A673 (cell line): ENCODE measurements at places on chromosomes 7 and 10.

DNA sequence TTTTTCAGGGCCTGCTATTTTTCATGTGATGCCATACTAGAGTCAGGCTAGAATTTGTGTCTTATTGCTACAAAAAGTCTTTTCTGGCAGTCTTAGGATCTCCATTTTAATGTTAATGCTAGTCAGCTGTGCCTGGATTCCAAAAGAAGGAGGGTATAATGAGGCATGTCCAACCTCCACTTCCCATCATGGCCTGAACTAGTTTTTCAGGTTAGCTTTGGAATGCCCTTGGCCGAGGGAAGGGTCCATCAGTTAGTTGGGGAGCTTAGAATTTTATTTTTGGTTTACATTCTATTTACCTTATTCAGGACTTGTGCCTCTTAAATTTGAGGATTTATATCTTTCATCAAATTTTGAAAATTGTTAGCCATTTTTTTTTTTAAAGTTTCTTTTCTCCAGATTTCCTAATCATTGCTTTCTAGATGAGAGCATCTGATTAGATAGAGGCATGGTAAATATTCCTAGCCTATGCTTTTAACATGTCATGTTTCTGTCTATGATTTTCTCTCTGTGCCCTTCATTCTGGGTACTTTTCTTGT, 6.5 kb upstream of the ZNF777 start:
- DNase-seq = no peak

- DNase-seq = no peak
Observed at GRCh38 chr10:102678842-102679289, 34.6 kb downstream of the TRIM8 start.

DNA sequence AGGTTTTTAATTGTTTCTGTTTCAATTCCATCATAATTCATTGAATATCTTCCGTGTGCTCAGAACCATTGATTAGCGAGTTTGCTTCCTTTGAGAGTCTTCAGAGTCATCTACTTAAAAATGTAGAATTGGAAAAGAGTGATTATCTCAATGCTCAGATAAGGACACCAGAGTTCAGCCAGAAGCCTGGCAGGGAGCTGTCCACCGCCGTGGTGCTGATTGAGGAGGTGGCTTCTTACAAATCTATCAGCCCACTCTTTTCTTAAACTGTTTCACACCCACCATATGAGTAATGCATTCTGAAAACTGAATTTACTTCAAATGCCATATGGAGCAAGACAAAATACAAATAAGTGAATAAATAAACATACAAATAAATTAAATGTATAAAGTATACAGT, 79.3 kb downstream of the INSYN2A start:
- peak; percentile 66 for DNase-seq

DNA sequence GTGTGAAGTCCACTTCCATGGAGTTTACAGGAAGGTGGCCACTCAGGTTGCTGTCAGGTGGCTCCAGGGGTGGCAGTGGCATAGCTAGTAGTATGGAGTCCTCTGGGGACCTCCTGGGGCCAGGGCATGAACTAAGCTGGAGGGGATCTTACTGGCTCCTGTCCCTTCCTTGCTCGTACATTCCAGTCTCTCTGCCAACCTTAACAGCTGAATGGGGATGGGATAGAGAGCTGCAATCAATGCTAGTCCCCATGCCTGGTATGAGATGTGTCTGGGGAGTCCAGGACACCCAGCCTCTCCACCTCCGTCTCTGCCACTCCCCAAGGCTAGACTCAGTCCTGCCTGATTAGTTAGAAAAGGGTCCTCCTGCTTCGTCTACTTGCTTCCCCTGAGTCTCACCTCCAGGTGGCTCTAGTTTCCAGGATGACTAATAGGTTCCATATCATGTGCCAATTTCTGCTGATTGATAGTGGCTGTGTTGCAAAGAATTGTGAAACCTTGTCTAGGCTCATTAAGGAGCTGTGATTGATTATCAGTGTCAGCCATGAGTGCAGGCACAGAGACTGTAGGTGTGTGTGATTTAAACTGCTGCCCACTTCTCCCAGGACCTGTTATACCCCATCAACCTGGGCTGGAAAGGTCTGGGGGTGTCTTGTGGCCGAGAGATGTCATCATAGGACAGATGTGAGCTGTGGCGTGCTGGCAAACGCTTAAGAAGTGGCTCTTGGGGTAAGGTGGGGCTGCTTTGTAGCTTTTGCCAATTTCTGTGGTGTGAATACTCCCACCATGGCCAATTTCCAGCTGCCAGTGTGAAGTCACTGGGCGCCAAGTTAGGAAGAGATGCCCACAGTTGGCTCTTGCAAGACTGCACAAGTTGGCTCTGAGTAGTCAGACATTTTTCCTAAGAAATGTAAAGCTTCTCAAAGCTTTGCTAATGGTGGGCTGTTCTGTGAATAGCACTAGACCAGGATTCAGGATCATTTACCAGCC, 59.8 kb downstream of the COL13A1 start:
- DNase-seq = peak; percentile 71

GRCh38 chr7:90629297-90629918, 33.3 kb downstream of the CDK14 start:
- DNase-seq = peak; percentile 85

DNA sequence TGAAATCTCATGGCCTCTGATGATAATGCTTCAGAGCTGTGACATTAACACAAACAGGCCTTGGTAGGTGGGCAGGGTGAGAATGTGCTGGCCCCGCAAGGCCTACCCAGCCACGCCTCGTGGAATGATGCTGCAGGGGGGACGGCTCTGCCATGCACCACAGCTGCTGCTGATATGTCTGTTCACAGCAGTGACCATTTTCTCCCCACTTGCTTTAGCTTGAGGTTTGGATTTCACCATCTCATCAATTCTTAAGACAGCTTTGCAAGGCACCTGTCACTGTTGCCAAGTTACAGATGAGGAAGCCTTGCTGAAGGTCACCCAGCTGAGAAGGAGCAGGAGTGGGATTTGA, 128.3 kb downstream of the PTPN20 start:
- no peak for DNase-seq

DNA sequence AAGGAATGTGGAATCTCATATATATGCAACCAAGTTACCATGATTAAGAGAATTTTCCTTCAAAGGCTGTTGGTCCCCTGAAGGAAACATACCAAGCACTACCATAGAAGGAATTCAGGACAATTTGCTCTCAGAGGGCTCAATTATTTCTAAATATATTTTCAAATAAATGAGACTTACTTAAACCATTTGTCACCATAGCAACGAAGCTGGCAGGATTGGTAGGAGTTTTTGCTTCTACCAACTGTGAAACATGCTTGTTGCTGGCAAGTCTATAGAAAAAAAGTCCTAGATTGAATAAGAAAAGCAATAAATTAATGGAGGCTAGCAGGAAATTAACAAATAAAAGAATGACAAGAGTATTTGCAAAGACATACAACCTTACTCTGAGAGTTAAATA, 156.9 kb upstream of the NPSR1 start:
- DNase-seq = no peak

- peak; percentile 82 for DNase-seq
Observed at GRCh38 chr10:108783897-108784296, 1139.4 kb downstream of the XPNPEP1 start.

DNA sequence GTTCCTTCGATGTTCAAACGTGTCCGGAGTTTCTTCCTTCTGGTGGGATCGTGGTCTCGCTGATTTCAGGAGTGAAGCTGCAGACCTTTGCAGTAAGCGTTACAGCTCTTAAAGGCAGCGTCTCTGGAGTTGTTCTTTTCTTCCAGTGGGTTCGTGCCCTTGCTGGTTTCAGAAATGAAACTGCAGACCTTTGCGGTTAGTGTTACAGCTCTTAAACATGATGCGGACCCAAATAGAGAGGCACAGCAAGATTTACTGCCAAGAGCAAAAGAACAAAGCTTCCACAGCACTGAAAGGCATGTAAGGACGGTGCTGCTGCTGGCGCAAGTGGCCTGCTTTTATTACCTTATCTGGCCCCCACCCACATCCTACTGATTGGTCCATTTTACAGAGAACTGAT, 931.4 kb downstream of the IPMK start:
- no peak for DNase-seq

GRCh38 chr7:25009257-25009656, 29.3 kb upstream of the OSBPL3 start:
- no peak for DNase-seq

GRCh38 chr7:85135977-85136376, 50.9 kb downstream of the SEMA3D start:
- DNase-seq = peak; percentile 58

GRCh38 chr7:134514663-134515062, 12.7 kb upstream of the AKR1B10 start:
- DNase-seq = peak; percentile 84

GRCh38 chr10:132632091-132632561, 94.5 kb downstream of the INPP5A start:
- DNase-seq = no peak

- no peak for DNase-seq
Observed at GRCh38 chr7:148014541-148014940, 576.0 kb upstream of the C7orf33 start.

- DNase-seq = peak; percentile 68
Observed at GRCh38 chr10:91798649-91799611, 704 bp downstream of the TNKS2 start.

DNA sequence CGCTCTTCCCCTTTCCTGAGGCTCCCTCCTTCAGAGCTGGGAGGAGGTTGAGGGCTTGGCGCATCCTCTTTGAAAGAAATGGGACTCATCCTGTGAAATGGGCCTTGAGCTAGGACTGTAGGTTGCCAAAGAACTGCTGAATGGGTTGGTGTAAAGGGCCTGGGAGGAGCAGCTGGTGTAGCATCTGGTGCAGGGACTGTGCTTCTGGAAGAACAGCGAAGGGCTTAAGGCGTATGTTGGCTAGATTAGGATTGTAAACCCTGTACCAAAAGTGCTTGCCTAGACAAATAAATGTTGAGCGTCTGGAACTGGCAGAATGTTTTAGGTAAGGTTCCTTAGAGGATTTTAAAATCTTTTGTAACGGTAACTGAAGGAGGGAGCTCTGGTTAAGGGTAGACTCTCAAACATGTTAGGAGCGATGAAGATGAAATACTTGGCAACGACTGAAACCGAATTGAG, 563 bp downstream of the STAM start:
- DNase-seq = no peak

DNA sequence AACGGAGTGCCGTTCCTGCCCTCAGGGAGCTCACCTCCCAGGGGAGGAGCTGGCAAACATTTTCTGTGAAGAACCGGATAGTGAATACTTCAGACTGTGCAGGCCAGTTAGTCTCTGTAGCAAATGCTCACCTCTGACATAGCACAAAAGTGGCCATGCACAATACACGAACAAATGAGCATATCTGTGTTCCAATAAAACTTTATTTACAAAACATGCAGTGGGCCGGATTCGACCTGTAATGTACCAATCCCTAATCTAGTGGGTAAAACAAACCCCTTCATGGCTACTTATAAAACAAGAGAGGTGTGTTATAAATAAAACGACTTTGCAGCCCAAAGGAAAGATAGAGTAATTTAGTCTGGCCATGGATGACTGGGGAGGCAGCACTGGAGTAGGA, 48.7 kb downstream of the KCNMA1 start:
- DNase-seq = no peak

GRCh38 chr10:31103112-31103511, 71.4 kb upstream of the ZNF438 start:
- no peak for DNase-seq
